Urothelium cell line (cell line): ENCODE measurements at places on chromosomes 16 and 17.

DNA sequence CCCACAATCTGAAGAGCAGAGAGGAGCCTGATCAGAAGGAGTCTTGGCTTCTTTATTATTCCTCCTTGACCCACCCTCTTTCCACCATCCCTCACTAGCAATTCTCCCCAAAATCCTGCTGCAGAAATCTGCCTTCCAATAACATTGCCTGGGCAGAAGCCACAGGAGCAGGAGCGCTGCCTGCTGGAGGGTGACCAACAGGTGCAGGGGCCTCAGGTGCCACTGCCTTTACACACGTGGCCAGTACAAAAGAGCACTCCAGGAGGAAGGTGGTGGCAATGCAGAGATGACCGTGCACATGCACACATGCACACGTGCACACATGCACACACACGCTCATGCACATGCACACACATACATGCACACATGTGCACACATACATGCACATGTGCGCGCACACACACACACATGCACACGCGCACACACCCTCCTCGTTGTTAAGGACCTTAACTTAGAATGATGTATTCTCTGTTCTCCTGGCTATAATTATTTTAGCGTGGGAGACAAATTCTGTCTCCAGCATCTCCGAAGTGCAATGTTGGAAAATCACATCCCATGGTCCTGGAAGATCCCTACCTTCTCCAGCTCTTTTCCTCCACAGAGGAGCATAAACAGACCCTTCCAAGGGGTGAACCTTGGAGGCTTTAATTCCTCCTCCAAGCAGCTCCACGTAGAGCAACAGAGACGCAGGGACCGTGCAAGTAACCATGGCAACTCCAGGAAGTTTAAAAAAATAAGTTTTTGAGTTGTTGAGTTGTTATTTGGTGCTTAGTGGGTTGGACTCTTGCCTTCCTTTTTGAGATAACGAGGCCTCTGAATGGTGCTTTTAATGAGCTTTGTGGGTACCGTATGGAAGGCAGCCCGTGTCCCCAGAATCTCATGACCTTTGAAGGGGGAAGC, 12.6 kb downstream of the RBFOX3 start:
- DNase-seq = no peak

- DNase-seq = no peak
These were observed 30.4 kb downstream of the RGS9 start for GRCh38 chr17:65167566-65167965.

DNA sequence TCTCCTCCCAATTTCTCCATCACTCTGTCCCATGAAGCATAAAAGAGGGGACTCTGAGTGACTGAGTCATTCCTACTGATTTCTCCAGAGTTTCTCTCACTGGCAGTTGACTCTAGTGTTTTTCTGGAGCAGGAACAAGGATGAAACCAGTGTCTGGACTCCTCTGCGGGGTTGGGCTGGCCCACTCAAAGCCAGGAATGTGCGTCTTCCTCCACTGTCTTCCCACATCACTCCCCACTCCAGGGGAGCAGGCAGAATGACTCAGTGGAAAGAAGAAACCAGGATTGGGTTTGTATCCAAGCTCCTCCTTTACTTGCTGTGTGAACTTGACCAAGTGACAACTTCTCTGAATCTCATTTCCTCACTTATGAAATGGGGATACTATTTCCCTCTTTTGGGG, 497.5 kb upstream of the SALL1 start:
- DNase-seq = no peak

DNA sequence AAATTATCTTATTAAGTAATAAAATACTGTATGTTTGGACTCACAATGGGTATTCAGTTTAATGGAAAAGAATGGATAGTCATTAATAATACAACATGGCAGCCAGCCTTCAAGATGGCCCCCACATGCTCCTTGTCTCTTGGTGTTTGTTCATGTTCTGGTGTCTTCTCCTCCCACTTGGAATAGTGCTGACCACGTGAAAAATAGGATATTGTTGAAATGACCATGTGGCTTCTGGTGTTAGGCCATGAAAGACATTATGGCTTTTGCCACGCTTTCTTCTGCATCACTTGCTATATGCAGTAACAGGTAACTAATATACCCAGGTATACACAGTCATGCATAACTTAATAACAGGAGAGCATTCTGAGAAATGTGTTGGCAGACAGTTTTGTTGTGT, 341.0 kb downstream of the KCNJ2 start:
- no peak for DNase-seq

DNA sequence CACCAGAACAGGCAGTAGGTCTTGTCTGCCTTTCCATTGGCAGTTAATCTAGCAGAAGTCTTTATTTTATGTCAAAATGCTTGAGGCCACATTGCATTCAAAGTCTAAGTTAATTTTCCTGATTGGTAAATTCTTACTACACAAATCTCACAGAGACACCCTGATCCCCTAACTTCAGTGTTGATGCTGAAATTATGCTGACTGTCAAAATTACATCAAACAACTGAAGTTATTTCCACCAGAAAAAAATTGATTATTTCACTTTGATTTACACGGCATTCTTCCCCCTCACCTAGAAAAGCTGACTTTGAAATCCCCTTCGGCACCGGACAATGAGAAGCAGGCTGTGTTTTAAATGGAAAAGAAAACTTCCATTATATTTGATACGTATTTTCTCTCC, 99.1 kb downstream of the MAF start:
- no peak for DNase-seq
